ENCODE measurements at places on chromosomes 12 and 14.

- DNase-seq = no peak
These were observed 78.7 kb downstream of the KSR2 start for GRCh38 chr12:117890137-117890536.

- DNase-seq = no peak
These were observed 129.1 kb downstream of the GPR135 start for GRCh38 chr14:59336098-59336497.

DNA sequence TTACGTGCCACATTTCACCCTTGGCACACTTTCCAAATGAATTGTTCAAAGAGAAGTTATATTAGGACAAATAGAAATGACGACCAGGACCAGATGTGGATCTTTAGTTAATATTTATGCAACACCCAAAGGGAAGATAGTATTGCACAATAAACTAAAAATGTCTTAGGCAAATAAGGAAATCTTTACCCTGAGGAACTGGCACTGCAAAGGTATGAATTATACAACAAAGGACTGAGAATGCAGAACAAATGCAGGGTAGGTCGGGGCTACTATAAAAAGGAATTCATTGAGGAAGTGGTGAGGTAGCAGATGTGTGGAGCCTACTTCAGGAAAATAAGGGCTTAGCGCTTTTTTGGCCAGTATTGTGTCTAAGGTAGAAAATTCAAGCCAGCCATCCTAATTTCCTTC lies 3.9 kb upstream of the TMTC2 start:
- DNase-seq = no peak

DNA sequence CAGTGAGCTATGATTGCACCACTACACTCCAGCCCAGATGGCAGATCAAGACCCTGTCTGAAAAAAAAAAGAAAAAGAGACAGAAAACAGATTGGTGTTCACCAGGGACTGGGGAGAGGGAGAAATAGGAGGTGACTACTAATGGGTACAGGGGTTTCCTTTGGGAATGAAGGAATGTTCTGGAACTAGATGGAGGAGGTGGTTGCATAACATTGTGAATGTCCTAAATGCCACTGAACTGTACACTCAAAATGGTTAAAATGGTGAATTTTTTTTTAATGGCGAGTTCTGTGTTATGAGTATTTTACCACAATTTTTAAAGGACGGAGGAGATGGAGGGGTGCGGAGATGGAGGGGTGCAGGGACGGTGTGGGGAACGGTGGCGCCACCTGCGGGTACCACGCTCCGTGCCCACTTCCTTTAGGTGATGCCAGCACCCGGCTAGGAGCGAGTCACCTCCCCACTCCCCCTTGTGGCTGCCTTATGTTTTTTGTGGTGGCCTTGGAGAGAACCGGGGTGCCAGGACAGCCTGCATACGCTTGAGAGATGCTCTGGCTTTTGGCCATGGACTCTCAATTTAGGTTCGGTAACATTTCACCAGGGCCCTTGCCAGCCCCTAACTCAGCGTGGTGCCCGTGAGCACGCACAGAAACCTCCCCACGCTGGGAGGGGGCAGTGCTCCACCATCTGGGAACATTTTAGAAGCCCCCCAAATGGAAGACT lies 16.1 kb downstream of the UBC start:
- DNase-seq = peak; percentile 25

GRCh38 chr12:64029013-64029857 lies 184.7 kb downstream of the SRGAP1 start:
- DNase-seq = peak; percentile 32

Data from amniotic epithelial cell (primary cell).